ENCODE measurements at places on chromosomes 1 and 21.

DNA sequence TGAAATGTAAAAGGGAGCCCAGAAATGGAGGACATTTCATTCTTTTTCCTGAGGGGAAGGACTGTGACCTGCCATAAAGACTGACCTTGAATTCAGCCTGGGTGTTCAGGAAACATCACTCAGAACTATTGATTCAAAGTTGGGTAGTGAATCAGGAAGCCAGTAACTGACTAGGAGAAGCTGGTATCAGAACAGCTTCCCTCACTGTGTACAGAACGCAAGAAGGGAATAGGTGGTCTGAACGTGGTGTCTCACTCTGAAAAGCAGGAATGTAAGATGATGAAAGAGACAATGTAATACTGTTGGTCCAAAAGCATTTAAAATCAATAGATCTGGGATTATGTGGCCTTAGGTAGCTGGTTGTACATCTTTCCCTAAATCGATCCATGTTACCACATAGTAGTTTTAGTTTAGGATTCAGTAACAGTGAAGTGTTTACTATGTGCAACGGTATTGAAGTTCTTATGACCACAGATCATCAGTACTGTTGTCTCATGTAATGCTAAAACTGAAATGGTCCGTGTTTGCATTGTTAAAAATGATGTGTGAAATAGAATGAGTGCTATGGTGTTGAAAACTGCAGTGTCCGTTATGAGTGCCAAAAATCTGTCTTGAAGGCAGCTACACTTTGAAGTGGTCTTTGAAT, 2.9 kb downstream of the RGS2 start:
- no peak for DNase-seq

DNA sequence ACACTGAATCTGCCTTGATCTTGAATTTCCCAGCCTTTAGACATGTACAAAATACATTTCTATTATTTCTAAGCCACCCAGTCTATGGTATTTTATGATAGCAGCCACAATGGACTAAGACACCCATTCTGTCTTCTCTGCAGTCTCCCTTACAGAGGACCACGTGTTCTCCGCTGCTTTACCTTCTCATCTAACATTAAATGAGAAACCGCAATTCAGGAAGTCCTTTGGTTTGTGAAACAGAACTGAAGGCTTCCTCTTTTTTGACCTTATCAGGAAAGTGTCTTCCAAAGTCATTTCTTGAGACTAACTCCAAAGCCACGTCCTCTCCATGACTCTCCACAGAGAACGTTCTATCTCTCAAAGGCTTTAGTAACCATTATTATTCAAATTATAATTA, 560.1 kb downstream of the OMA1 start:
- DNase-seq: no peak

GRCh38 chr1:25117233-25117823, 115.0 kb downstream of the SYF2 start:
- DNase-seq: no peak

DNA sequence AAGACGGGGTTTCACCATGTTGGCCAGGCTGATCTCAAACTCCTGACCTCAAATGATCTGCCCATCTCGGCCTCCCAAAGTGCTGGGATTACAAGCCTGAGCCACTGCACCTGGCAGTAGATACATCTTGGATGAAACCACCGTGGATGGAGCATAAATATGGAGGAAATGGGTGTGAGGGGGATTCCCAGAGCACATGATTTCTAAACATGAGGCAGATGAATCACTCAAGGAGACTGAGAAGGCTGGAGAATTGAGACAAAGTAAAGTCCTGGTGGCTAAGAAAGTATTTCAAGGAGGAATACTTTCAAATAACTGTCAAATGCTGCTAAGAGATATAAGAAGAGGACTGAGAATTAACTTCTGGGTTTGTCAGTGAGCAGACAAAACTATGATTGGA, 5.4 kb upstream of the PGBD5 start:
- no peak for DNase-seq

GRCh38 chr1:208240662-208241355, 3.4 kb downstream of the PLXNA2 start:
- no peak for DNase-seq

DNA sequence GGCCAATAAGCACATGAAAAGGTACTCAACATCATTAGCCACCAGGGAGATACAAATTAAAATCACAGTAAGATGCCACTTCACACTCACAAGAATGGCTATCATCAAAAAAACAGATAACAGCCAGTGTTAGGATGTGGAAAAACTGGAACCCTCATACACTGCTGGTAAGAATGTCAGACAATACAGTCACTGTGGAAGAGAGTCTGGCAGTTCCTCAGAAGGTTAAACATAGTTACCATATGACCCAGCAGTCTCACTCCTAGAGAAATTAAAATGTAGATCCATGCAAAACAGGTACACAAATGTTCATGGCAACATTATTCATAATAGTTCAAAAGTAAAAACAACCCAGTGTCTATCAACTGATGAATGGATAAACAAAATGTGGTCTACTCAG, 33.3 kb downstream of the LDLRAD1 start:
- DNase-seq: no peak

- DNase-seq: no peak
Measured at GRCh38 chr1:220976390-220976789, 97.1 kb downstream of the HLX start.

DNA sequence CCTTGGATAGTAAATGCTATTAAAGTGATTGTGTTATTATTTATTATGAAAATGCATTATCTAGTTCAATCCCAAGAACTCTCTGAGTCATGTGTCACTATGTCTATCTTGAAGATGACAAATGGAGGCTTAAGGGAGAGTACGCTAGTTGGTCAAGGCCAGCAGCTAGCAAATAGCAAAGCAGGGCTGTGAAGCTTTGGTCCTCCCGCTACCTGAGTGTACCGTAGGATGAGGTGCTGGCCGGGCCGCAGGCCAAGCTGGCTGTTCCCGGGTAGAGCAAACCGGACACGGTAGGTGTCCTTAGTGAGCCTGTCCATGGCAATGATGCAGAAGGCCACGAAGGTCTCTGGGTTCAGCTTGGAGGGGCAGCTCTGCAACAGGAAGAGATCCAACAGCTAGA, 9.3 kb downstream of the CYB5RL start:
- DNase-seq: no peak

DNA sequence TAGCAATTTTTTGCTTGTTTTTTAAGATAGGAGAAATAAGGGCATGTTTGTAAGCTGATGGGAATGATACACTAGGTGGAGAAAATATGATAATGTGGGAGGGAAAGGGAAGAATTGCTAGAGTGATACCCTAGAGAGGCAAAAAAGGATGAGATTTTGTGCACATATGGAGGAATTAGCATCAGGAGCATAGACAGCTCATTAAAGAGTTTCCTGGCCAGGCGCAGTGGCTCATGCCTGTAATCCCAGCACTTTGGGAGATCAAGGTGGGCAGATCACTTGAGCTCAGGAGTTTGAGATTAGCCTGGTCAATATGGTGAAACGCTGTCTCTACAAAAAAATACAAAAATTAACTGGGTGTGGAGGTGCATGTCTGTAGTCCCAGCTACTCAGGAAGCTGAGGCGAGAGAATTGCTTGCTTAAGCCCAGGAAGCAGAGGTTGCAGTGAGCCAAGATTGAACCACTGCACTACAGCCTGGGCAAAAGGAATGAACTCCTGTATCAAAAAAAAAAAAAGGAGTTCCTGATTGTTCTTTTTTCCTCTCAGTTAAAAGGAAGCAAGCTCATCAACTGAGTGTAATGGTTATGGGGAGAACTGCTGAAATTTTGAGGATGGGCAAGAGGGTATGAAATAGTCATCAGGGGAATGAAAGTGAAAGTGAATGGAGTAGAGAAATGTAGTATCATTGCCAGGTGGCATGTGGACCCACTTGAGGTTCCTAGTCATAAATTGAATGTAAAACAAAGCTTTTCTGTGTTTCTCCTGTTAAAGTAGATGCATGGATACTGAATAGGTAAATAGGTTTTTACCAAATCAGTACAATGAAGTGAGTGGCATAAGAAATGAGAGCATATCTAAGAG, 35.5 kb downstream of the SH3GLB1 start:
- no peak for DNase-seq

DNA sequence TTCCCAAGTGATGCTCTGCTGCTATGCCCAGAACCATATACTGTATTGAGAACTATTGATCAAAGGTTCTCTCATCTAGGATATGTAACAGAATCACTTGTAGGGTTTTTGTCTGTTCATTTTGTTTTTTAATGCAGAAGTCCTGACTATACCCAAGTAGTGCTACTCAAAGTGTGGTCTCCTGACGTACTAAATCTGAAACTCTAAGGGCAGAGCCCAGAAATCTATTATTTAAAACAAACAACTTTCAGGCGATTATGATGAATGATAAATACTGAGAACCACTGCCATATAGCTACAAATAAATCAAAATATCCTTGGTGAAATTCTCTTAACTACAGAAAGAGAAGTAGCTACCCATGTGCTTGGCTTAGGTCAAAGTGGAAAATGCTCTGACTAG, 10.1 kb downstream of the ZZZ3 start:
- no peak for DNase-seq

GRCh38 chr1:158087320-158087927, 93.3 kb upstream of the CD1D start:
- no peak for DNase-seq

- DNase-seq: no peak
Measured at GRCh38 chr1:22930240-22930912, 42.3 kb downstream of the LACTBL1 start.

GRCh38 chr1:159867664-159868026, 5.2 kb upstream of the VSIG8 start:
- no peak for DNase-seq

- no peak for DNase-seq
Measured at GRCh38 chr1:54981466-54981865, 1.0 kb downstream of the TMEM61 start.

DNA sequence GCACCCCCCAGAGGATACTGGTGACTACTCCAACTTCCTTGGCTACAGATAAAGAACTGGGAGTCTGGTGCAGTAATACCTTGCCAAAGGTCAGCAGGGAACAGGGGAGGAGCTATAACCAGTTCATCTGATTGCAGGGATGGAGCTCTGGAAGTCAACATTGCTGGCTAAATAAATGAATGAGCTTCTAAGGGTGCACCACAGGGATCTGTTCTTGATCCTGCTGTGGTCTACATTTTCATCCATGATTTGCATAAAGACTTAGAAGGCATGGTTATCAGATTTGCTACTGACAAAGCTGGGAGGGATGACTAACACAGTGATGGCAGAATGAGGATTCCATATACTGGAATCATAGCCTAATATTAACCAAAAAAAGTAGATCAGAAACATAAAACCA, 18.3 kb downstream of the PLEKHA6 start:
- DNase-seq: no peak

GRCh38 chr1:77514921-77515776, 167.3 kb downstream of the ZZZ3 start:
- DNase-seq: no peak

GRCh38 chr1:9121496-9122409, 7.1 kb downstream of the GPR157 start:
- DNase-seq: no peak

- no peak for DNase-seq
Measured at GRCh38 chr1:94425821-94426484, 7.8 kb downstream of the ABCD3 start.

GRCh38 chr1:55378582-55378981, 163.4 kb upstream of the USP24 start:
- DNase-seq: no peak

- no peak for DNase-seq
Measured at GRCh38 chr1:247212012-247212411, 40.2 kb upstream of the ZNF124 start.

GRCh38 chr21:15275615-15276235, 210.9 kb upstream of the NRIP1 start:
- no peak for DNase-seq

GRCh38 chr21:38660333-38661196, 145.2 kb upstream of the ETS2 start:
- DNase-seq: no peak

- DNase-seq: no peak
Measured at GRCh38 chr1:233627376-233627775, 13.5 kb downstream of the KCNK1 start.

- no peak for DNase-seq
Measured at GRCh38 chr1:199995096-199995685, 32.3 kb upstream of the NR5A2 start.

DNA sequence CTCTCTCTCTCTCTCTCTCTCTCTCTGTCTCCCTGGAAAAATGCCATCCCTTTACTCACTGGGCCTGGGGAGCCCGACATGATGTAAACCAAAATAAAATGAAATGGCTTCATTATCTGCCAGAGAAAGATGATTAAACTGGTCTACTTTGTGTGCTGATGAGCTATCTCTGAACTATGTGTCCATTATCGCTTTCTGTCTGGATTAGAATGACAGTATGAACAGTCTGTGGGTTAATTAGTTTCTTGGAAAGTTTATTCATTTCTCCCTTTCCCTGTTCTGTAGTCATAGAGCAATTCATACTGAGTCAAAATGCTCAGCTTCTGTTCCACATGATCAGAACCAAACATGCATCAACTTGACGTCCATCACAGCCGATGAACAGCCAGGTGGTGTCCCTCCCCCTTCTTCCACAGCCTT, 72.4 kb upstream of the KCND3 start:
- no peak for DNase-seq

- DNase-seq: no peak
Measured at GRCh38 chr1:29050166-29050565, 73.5 kb downstream of the TMEM200B start.

GRCh38 chr1:21451212-21451611, 11.3 kb downstream of the NBPF3 start:
- no peak for DNase-seq

DNA sequence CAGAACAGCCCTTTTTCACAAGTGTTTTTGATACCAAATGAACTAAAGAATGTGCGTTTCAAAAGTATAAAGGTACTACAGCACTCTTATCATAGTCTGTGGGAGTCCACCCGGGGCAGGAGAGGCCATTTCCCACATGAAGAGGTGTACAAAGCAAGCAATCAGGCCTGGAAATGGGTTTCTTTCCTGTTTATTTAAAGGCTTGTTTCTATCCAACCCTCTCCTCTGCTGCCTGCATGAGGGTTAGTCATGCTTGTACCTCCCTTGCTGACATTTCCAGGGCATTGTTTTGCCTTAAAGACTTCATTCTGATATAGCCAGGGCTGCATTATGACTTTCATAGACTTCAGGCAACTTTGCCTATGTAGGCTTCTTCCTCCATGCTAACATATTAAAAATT, 11.6 kb downstream of the SELP start:
- DNase-seq: no peak

Measured in central memory CD8-positive, alpha-beta T cell (primary cell).